Renal pelvis (tissue), 12 donors: ENCODE measurements at places on chromosomes 1 and 21.

DNA sequence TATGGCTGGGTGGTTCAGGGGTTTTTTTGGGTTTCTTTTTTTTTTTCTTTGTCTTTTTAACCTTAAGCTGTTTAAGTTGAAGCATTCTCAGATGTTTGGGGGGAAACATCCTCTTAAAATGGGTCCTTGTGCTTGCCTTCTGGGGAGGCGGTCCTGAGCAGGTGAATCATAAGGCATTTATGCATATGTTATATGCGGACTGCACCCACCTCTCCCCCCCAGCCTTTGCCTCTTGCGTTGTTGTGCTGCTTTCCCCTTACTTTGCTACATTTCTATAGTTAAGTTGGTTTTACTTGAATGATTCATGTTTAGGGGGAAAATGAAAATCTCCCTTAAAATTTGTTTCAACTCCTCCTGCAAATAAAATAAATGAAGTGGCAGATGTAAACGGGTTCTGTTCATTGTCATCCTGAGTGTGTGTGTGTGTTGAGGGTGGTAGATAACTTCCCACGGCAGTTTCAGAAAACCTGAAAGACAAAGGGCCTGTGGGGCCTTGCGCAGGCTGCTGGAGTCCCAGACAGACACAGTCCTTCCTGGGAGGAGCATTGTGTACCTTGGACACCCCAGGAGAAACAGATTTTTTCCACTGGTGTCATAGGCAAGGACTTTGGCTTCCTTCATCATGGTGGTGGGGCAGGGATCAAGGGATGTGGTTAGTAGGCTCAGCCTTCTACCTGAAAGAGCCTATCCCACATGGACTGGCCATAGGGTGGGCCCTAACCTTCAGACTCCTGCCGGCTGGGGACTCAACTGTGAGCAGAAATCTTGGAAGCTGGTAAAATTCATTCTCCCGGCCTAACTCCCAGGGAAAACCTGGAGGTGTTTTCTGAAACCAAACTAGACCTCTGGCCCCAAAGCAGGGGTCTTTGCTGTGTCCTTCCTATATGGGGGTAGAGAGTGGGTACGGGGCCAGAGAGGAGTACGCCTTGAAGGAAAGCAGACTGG, 926 bp upstream of the SH3D21 start:
- DNase-seq, result no peak

DNA sequence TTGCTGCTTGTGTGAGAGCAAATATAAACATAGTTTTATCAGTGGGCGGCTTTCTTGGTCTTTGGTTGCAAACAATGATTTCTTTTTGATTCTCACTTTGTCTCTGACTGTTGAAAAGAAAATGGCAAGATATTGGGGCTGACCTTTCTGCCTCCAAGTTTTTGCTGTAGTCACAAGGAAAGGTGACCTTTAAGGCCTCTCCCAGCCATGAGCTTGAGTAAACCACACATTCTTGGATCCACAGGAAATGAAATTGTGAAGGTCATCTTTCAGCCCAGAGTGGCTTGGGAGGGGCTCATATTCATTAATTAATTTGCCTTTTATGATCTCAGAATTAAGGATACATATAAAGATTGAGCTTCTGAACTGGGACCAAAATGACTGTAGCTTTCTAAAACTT, 241.6 kb downstream of the BACH1 start:
- DNase-seq, result no peak

GRCh38 chr1:235925016-235925415, 58.3 kb upstream of the LYST start:
- DNase-seq, result no peak

DNA sequence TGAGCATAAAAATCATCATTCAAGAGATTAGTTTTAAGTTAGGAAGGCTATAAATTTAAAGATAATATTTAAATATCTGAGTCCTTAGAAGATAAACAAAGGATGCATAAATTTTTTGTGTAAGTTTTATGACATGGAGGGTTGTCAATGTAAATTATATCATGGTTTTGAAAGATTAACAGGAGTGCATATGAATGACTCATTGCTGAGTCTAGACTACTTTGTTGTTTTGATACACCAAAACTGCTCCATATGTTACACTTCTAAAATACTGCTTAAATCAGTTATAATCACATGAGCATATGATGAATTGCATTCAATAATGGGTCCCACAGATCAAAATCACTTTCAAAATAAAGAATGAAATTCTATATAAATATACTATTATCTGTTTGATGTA, 312.5 kb downstream of the KCNT2 start:
- DNase-seq, result no peak

GRCh38 chr21:25764065-25764464, 29.3 kb downstream of the GABPA start:
- DNase-seq, result no peak

DNA sequence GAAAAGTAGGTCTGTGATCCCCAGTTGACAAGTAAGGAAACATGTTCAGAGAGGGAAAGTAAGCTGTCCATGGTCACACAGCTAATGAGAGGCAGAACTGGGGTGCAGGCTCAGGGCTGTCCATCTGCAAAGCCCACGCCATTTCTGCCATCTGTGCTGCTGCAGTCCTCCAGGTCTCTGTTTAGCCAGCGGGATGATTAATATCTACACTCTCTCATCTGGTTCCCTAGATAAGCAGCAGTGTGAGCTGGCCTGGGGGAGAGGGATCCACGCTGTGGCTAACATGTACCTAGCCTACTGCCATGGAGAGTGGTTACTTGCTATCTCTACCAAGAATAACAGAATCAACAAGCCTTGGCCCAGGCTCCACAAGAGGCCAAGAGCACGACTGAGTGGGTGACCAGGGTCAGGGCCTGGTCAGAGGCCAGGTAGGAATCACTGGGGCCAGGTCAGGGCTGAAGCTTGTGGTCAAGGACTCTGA, 75.2 kb downstream of the TRABD2B start:
- DNase-seq, result no peak

- DNase-seq, result no peak
Observed at GRCh38 chr1:43267291-43267805, 2.4 kb upstream of the TMEM125 start.

DNA sequence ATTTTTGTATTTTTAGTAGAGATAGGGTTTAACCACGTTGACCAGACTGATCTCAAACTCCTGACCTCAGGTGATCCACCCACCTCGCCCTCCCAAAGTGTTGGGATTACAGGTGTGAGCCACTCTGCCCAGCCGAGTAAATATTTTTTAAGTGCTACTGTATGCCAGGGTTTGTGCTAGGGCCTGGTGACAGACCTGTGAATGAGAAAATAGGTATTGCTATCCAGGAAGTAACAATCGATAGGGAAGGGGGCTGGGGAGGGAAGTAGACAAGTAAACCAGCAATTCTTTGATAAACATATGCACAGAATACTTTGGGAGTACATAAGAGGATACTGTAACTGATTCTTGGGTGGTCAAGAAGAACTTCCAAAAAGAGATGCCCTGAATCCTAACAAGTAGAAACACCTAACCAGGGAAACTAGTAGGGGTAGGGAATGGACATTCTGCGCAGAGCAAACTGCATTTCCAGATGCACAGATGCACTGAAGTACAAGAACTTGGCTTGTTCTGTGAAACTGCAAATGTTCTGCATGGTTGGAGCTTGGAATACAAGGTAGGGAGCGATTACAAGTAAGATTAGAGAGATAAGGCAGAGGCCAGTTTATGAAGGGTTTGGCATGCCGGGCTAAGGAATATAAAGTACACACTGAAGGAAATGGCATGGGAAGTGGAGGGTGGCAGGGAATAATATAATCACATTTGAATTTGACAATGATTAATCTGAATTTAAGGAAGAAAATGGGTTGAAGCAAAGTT, 19.0 kb upstream of the DOCK7 start:
- DNase-seq, result peak; percentile 53

GRCh38 chr21:36478941-36479340, 981 bp downstream of the CLDN14 start:
- DNase-seq, result no peak

DNA sequence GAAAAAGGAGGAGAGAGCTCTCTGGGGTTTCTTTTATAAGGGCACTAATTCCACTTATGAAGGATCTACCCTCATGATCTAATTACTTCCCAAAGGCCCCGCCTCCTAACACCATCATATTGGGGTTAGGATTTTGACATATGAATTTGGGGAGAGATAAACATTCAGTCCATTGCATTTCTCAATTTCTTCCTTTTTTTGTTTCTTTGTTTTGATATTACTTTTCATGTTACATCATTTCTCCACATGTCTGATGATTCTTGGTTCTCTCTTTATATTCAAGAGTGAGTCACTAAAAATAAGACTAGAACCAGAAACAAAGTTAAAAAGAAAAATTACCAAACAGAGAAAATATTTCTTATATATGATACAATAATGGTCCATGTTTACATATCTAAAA, 63.2 kb upstream of the DUSP10 start:
- DNase-seq, result no peak

DNA sequence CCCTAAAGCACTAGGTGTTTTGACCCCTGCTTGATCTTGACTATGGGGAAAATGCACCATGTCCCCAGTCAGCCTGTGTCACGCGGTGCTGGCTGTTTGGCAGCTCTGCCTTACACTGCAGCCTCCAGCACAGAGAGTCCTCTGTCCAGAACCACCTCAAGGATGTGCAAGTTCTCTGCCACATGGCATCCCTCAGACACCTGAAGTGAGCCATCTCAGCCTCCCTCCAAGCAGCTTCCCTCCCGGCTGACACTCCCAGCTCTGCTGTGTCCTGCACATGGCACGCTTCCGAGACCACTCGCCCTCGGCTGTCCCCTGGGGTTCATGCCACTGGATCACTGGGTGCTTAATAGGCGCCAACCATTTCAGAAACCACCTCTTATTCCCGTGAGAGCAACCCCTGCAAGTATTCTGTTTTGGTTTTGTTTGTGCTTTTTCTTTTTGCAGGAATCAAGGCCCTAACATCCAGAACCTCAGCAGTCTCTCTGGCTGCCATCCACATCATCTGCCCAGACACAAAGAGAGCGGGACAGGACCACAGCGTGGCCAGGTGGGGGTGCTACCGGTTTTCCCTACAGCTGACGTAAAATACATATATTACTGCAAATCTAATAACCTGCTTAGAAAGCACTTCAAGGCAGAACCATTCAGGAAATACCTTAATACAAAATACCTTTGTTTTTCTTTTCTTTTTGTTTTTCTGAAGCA, 45.7 kb downstream of the CAPZB start:
- no peak for DNase-seq

DNA sequence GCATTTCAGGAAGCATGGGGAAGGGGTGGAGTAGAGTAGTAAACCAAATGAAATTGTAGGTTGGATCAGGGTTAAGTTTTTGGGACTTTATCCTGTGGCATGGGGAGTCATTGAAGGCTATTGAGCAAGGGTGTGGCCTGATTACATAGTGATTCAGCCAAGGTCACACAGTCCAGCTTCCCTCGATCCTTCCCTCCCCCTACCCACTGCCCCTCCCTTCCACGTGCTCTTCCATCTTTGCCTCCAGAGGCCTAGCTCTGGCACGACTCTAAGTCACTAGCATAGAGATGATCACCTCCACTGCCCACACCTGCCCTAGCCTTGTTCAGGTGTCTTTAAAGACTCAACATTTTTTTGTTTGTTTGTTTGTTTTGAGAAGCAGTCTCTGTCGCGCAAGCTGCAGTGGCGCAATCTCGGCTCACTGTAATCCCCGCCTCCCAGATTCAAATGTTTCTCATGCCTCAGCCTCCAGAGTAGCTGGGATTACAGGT, 37.2 kb upstream of the SLC9A1 start:
- no peak for DNase-seq

DNA sequence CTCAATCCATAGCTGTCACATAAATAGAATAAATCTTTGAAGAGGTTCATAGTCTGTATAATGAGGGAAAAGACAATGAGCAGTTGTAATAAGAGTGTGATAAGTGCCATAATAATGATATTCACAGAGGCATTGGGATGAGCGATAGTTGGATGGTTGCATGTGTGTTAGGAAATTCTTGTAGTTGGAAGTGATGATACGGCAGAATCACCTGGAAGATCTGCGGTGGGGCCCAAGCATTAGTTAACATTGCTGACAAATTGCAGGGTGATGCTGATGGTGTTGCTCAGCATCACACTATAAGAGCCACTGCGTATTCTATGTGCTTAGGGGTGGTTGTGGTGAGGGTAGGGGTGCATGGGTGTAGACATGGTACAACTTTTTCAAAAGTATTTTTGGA, 41.1 kb downstream of the ADGRL2 start:
- DNase-seq, result no peak

GRCh38 chr1:230050973-230051735, 15.9 kb upstream of the GALNT2 start:
- DNase-seq, result no peak

DNA sequence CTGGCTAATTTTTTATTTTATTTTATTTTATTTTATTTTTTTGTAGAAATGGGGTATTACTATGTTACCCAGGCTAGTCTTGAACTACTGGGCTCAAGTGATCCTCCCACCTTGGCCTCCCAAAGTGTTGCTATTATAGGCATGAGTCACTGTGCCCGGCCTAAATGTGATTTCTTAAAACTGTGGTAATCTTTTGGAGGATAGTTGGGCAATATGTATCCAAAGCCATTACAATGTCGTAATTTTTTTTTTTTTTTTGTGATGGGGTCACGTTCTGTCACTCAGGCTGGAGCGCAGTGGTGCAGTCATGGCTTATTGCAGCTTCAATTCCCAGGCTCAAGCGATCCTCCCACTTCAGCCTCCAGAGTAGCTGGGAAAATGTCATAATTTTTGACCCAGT, 14.2 kb downstream of the ETV3L start:
- no peak for DNase-seq
